ENCODE measurements at places on chromosomes 6 and 20.

- no peak for DNase-seq
Measured at GRCh38 chr20:52031563-52032303, 159.8 kb downstream of the ZFP64 start.

GRCh38 chr6:36765594-36766398 is 68.2 kb downstream of the RAB44 start:
- DNase-seq: peak; percentile 67

- DNase-seq: no peak
Measured at GRCh38 chr6:3571836-3572235, 115.0 kb upstream of the SLC22A23 start.

DNA sequence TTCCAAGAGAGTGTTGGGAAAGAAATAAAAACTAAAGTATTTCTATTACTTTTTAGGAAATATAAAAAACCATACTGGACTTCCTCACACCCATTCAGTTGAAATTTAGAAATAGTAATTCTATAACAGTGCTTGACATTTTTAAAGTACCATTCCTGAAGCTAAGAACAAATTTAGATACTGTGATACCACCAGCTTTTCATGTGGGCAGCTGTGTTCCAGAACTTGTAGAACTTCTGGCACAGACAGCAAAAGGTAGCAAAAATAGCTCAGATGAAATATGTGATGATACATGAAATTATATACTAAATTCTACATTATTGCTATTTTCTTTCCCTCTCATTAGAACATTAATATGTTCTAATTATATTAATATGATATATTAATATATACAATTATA is 346.5 kb downstream of the SYNE1 start:
- DNase-seq: no peak

DNA sequence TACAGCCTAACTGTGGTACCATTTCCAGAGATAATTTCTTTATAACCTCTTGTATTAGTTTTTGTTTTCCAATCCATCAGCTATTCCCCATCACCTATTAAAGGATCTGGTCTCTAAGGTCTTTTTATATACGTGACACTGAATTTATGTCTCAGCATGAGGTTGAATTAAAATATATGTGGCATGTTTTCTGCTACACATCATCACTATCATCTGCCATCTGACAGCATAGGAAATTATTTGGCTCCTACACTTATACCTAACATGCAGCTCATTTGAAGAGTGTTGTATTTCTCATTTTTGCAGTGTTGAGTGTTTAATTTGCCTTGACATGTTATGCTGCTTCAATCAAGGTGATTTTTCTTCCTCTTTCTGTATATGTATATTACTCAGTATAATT is 100.3 kb downstream of the LIN28B start:
- no peak for DNase-seq

DNA sequence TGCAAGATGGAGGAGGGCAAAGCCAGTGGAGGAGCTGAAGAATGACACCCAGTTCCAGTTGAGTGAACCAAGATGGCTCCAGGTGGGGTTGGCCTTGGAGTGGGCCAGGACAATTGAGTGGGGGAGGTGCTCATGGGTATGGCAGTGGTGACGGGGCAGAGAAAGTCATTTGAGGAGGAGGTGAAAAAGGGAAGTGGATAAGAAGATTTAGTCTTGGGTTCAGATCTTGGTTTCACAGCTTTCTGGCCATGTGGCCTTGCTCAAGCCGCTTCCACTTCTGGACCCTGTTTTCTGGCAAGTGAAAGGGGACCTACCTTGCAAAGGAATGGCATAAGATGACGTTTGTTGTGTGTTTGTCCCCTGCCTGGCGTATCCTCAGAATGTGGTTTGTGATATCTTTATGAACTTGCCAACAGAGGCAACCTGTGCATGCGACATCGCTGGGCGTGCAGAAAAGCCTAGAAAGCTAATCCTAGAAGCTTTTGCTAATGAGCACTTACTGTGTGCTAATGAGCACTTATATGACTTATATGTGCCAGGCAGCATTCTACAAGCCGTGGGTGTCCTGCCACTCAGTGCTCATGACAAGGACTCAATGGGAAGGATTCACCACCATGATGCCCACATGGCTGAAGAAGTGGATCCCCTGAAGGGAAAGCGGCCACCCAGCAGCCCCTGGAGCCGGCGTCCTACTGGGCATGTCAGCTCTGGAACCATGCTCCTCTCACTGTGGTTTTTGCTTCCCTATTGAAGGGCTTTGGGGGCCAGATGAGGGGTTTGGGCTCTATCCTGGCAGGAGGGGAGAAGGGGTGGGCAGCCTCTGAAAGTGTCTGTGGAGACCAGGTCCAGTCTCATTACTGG is 23.6 kb upstream of the STX16 start:
- no peak for DNase-seq

DNA sequence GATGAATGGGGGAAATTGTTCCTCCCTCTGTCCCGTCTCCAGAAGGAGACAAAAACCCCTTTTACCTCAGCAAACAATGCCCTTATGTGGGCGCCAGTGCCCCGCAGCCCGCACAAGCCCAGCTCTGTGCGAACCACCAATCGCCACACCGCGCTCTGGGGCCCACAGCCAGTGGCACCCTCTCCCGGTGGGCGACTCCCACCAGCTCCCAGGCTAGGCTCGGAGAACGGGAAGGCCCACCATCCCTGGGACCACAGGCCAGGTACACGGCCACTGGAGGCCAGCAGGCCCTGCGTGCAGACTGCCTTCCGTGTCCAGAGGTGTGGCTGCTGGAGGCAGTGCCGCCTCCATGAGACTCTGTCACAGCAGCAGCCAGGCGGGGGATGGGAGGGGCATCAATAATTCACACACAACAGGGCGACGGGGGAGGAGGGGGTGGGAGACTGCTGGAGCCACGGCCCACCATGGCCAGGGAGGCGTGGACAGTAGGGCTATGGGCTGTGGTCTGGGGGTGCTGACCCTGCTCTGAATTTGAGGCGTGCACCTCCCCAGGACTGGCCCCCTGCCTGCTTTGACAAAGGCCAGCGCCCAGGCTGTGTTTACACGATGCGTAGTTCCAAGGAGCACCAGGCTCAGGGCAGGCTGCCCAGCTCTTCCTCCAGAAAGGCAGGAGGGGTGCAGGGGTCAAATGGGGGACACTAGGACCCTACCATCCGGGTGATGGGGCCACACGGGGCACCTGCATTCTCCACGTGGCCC is 105.7 kb downstream of the ASXL1 start:
- no peak for DNase-seq

DNA sequence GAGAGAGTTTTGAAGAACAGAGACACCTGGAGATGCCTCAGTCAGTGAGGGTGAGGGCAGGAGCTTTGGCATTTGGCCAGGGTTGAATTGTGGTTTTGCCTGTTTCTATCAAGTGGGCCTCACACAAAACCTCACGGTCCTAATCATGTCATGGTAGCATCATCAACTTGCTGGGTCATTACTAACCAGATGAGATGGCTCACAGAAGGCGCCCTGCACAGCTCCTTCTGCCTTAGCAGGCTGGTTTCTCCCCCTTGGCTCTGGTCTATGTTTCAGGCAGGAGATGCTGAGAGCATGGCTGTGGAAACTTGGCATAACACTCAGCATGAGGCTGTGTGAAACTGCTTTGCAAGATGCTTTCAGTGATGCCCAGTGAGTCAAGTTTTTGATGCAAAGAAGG is 99.3 kb downstream of the LRRC1 start:
- DNase-seq: peak; percentile 88

Data from NCI-H2029 treated with DMSO at 0.1 percent for 48 hours (cell line).